WTC11 (cell line): ENCODE measurements at places on chromosomes 16 and 17.
A peak's percentile ranks its signal among the peaks of the same experiment; 100 is the strongest.

DNA sequence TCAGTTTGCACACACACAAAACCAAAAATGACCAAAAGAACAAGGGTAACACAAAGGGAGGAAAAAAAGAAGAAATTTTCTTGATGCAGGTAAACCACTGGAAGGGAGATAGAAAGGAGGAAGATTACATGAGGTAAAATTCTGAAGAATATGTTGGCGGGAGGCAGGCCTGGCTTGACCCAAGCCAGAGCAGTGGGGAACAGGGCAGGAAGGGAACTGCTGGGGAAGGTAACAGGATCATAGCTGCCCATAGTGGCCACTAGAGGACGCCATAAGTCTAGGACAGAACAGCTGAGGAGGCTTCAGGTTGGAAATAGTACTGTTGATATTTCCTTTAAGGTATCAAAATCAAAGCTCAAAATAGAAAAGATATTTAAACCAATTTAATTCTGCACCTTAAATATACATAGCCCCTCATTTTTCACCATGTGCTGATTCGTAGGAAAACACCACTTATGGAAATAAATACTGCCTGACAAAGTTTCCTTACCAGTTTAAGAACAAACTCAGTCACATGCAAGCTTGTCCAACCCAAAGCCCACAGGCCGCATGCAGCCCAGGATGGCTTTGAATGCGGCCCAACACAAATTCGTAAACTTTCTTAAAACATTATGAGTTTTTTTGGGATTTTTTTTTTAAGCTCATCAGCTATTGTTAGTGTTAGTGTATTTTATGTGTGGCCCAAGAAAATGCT lies 15.5 kb downstream of the VPS35 start:
- peak; percentile 62 for DNase-seq

DNA sequence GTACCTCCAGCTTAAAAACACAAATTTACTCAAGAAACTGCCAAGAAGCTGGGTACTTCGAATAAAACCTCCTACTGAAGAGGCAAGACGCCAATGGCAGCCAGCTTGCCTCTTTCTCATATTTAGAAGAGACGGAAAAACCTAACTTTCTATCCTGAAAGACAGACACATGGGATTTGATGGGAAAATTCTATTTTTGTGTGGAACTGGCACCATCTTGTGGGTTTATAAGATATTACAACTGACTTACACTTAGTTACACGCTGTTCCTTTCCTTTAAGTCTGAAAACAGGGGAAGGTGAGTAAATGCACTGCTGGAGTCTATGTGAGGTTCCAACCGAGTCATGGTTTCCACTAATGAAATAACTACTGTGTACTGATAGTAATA lies 10.3 kb downstream of the ZNF18 start:
- no peak for DNase-seq

- no peak for DNase-seq
Observed at GRCh38 chr17:20987511-20987910, 55.3 kb downstream of the USP22 start.

GRCh38 chr16:918741-919657 lies 51.8 kb downstream of the LMF1 start:
- no peak for DNase-seq

- peak; percentile 61 for DNase-seq
Observed at GRCh38 chr17:39209317-39210092, 9.4 kb downstream of the RPL19 start.

GRCh38 chr17:7122381-7122780 lies 7.8 kb upstream of the ASGR2 start:
- no peak for DNase-seq
